Left ventricle myocardium superior (tissue), 1 donor: ENCODE measurements at places on chromosomes 3 and 15. TPM values are rescaled to one million over a fixed set of nuclear protein-coding genes. Genes with fewer than 3 reads are reported as not detected.

The NLGN1 gene
- total RNA-seq, result 10.5 TPM

The ALDH1L1 gene
- total RNA-seq, result 16.6 TPM

The ZNF860 gene
- total RNA-seq, result 0.17 TPM

The SLC9C1 gene
- total RNA-seq, result 2.3 TPM

The AGTR1 gene
- 2.2 TPM for total RNA-seq

The GOLGA8O gene
- 2.0 TPM for total RNA-seq

The P2RY14 gene
- 4.4 TPM for total RNA-seq

The DMXL2 gene
- 8.7 TPM for total RNA-seq

The CADM2 gene
- 2.5 TPM for total RNA-seq

The ESYT3 gene
- total RNA-seq, result 1.2 TPM

The MAP1A gene
- total RNA-seq, result 13.0 TPM

The GRAMD1C gene
- total RNA-seq, result 3.4 TPM

The LSAMP gene
- 19.9 TPM for total RNA-seq

The FBXL22 gene
- total RNA-seq, result 42.4 TPM

The GABRA5 gene
- total RNA-seq, result not detected

The OR5K2 gene
- not detected for total RNA-seq

The LYZL4 gene
- not detected for total RNA-seq

The TMEM266 gene
- total RNA-seq, result 0.10 TPM

The GP9 gene
- total RNA-seq, result not detected

The CTXND1 gene
- total RNA-seq, result 3.2 TPM

The UROC1 gene
- total RNA-seq, result not detected

The DPPA4 gene
- not detected for total RNA-seq

The CFAP44 gene
- 1.9 TPM for total RNA-seq

The COL6A5 gene
- total RNA-seq, result not detected

The CFAP100 gene
- total RNA-seq, result not detected

The USP3 gene
- total RNA-seq, result 18.1 TPM
